ENCODE measurements at places on chromosomes 1 and 21.

GRCh38 chr1:42529724-42530181 lies 66.7 kb downstream of the CCDC30 start:
- no peak for DNase-seq

DNA sequence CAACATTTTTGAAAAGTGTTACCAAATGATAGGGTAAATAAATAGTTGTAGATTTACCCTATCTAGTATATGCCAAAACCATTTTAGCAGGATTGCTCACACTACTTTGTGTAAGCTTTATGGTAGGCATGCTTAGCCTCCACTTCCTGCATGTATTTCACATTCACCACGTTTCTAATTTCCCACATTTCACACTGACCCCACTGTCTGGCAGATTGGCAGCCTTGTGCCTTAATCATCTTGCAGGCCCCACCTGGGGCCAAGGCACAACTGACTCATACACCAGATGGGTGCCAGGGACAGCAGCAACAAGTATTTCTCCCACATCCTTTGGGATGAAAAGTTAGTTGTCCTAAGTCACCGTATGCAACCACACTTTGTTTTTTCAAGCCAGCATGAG lies 21.2 kb upstream of the CENPF start:
- DNase-seq = no peak

DNA sequence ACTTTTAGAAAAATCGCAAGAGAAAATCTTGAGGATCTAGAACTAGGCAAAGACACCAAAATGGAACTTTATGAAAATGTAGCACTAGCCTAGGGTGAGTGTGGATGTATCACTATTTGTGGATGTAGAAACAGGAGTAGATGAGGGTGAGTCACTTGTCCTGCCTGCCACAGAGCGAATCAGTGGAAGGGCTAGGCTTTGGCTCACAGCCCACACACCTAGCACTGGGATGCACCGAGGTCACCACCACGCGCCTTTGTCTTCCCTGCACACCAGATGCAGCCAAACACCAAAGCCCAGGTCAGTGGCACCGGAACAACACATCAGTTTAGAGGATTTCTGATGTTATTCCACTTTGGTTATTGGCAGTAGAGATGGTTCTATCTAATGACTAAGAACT lies 38.2 kb downstream of the PKNOX1 start:
- no peak for DNase-seq

DNA sequence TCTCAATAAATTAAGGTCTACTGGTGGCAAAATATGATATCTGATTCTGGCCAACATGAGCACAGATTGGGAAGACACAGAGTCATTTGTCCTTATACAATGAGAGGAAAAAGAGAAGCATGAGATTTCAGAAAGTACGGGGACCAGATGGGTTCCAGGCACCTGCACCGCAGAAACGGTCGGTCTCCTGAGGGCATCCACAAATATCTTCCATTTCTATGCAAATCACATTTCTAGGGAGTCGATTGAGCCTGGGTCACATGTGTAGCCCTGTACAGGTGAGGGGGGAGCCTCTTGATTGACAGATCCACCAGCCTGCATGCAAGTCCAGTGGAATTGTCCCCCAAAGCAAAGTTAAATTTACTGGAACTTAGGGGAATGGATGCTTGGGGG lies 415.6 kb downstream of the NPHP4 start:
- no peak for DNase-seq

DNA sequence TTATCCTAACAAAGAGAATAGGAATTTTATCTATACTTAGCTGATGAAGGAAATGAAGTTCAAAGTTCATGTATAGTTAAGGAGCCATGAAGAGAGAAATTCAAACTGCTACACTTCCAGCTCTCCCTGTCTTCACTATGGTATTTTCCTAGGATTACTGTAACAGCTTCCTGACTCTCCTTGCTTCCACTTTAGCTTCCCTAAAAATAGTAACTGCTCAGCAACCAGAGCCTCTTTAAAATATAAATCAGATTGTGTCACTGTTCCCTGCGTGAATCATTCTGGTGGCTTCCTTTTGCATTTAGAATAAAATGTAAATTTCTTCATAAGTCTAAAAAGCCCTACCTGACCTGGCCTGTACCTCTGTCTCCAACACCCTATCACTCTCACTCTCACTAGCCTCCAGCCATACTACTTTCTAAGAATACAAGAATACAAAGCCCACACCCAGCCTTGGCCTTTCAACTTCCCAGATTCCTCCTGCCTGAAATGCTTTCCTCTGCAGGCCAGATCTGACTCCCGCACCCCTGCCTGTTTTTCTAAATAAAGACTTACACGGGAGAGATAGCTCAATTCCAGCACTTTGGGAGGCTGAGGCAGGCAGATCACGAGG lies 30.5 kb downstream of the OR10J1 start:
- DNase-seq = no peak

DNA sequence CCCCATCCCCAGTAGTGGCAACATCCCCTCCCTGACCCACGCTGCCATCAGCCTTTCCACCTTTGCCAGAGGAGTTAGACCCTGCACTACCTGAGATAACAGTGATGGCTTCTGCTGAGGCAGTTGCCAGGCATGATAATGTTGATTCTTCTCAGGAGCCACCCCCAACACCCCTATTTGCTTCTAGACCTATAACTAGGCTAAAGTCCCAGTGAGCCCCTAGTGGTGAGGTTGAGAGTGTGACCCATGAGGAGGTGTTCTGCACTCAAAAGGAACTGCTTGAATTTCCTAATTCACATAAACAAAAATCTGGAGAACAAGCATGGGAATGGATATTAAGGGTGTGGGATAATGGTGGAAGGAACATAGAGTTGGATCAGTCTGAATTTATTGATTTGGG lies 159.6 kb upstream of the COL11A1 start:
- no peak for DNase-seq

DNA sequence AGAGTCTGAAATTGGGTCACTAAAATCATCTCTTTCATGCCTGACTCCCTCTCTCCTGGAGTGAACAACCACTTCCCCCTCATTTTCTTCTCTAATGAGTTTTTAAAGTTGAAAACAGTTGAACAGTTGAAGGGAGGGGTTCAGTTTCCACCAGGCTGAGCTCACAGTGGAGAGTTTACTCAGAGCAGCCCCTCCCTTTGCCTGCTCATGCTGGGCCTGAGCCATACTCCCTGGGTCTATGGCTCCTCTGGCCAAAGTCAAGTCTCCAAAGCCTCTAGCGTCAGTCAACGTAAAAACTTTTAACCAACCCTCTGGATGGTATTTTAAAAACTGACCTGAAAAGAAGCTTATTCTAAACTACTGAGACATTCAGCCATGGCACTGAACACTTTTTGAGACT lies 100.8 kb upstream of the RNPC3 start:
- DNase-seq = no peak

DNA sequence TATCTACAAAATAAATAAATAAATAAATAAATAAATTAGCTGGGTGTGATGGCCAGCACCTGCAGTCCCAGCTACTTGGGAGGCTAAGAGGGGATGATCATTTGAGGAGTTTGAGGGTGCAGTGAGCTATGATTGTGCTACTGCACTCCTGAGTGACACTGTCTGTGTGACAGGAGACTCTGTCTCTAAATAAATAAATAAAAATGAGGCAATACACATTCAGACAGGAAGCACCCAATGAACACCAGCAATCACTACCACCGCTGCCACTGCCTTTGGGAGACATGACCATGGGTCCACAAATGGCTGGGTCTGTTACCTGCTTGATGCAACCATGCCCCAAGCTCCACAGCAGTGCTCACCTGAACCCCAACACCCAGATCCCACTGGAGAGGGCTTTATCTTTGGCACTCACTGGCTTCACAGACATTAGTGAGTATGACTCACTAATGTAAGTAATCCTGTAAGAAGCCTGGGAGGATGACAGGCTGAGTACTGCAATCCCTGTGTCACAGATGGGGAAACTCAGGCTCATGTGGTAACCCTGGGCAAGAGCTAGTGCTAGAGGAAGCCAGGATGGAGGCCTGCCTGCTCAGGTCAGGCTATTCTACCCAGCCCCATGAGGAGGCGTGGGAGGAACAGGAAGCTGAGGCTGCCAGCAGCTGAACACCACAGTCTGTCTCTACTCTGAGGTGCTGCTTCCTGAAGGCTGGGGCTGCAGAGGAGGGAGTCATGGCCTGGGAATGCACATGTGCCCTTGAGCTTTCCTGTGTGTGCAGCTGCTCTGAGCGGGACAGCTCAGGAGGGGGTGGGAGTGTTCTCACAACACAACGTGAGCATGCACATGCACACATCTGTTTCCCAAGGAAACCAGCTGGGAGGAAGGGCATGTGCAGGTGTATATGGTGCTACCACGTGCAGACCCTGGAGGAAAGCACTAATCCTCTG lies 43.0 kb downstream of the SLC9A1 start:
- DNase-seq = no peak

- DNase-seq = no peak
These were observed 72.3 kb upstream of the SLFNL1 start for GRCh38 chr1:41093826-41094225.
